HuH-7.5 (cell line): ENCODE measurements at places on chromosomes 6 and 20.

DNA sequence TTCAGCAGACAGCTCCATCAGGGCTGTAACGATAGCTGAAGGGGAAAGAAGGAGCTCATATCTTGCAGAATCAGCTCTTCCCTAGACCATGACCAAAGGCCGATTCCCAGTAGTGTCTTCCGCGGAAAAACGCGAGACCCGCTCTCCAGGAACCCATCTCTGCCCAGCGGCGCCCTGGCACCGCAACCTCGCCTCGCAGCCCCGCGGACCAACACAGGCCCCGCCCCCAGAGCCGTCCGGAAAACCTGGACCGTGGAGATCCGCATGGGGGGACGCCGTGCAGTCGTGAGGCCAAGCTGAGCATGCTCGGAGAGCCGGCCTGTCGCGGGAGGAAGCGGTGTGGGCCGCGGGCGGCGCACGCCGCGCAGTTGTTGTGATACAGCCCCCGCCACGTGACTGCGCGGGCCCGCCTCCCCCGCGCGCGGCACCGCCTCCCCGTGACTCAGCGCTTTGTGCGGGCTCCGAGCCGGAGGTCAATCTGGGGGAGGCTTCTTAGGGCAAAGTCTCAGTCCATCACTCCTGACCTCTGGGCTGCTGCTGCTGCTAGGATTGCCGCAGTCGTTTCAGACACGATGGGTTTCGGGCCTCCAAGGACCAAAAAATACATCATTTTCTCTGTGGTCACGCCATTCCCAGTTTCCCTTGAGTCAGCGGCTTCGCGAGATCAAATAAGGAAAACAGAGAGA, 3.1 kb upstream of the GCLC start:
- DNase-seq: peak; percentile 82

DNA sequence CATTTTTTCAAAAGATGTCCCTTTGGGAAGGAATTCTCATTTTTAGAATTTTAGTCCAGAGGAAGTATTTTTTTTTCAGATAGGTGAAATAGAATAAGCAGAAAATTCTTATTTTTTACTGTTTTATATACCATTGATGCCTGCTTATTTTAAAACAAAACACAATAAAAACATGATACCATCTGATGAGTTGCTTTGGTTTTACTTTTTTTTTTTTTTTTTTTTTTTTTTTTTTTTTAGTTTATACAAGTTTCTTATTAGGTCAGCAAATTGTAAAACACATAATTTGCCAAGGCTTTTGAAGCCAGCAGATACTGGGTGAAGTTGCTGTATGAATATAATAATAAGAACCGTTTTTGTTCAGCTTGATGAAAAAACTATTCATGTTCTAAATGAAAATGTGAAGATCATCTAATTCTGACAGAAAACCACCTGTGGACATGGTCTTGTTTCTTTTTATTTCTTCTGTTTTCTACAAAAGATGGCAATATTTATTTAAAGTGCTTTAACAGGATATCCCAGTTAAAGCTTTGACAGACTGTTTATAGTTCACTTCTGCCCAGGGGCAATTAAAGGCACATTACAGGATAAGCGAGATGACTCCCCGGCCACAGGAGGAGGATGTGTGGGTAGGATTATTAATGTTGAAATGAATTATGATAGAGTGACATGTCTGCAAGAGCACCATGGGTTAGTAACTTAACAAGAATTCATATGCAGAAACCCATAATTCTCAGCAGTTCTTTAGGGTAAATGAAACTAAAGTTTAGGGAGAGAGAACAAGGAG, 31.1 kb downstream of the MYB start:
- no peak for DNase-seq

DNA sequence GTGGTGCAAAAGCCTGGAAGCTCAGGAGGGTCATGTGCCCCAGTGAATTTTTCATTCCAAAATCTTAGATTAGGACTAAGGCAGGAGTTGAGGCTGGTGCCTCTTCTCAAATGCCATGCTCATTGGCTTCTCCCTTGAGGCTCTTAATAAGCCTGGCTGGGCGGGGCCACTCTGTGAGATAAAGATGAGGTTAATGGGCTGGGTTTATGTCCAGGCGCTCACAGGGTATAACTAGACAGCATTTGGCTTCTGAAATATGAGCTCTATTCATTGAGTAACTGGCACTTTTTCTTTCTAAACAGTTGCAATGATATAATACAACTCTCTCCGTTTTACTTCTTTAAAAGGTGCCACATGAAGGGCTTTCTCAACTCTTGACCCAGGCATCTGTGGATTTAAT, 156.3 kb downstream of the SCML4 start:
- no peak for DNase-seq

DNA sequence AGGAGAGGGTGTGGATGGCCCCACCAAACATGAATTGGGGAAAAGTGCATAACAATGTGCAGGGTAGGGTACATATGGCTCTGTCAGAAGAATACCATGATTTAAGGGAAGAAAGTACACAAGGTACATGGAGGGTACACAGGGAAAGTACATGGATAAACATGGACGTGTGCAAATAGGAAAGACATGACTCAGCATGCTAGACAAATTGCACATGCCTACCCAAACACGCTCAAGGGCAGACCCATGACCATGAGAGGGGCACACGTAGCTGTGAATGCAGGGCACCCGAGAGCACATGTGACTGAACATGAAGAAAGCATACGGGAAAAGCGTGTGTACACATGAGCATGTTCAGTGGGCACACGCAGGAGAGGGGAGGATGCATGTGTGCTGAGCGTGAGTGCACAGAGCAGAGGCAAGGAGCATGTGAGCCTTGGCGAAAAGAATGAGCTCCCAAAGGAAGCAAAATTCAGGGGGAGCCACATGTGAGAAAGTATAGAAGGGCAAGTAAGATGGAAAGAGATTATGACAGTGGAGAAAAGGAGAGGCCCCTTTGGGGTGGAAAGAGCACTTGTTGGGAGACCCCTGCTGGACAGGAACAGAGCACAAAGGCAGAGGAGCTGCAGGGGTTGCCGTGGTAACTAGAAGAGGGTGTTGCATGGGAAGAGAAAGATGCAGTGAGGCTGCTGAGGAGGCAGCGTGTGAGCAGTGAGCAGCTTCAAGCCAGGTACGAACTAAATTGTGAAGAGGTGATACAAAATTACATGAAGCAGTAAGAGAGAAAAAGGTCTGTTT, 17.8 kb downstream of the OR2H2 start:
- no peak for DNase-seq

DNA sequence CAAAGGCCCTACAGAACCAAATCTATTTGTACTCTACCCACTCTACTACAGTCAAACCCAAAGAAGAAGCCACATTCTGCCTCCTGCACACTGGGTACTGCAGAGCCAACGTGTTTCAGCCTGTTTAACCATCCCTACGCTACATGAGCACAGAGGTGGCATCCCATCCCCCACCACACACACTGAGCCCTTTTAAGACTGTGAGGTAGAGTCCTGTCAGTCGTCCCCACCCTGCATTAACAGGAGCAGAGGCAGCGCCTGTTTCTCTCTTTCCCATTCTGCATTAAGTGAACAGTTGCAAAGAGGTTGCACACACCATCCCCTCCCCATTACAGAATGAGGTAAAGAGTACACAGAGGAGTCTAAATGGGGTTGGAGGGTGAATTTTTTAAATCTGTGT, 5.2 kb upstream of the RSPH4A start:
- DNase-seq: no peak

DNA sequence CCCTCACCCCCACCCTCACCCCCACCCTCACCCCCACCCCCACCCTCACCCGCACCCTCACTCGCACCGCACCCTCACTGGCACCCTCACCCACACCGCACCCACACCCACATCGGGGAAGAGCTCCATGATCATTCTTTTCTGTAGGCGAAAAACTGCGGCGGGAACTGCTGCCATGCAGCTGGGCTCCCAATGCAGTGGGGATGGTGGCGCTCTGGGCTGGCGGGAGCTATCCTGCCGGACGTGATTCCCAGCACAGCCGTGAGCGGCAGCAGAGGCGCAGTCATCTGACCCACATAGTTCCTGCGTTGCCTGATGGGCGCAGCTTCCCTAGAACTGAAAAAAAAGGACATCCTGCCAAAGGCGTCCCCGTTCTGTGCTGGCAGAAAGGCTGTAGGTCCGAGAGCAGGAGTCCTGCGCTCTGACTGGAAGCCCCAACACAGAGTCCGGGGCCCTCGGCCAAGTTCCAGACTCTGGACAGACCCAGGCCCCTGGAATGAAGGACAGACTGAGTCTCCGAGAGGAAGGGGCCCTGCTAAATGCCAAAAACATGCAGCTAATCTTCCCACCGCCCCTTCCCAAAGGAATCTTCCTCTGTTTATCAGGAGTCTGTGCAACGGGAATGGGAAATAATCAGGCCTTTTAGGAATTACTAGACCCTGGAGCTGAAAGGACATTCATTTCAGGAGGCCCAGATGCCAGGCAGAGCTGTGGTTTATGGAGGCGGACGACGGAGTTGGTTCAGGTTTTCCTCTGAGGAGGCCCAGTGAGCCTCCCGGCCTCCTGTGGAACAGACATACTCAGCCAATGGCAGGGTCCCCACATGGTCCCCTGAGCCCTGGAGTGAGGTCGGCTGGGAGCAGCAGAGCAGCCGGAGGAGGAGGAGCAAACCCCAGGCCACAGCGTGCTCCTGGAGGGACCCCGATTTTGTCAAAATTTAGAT, 14.1 kb upstream of the TCFL5 start:
- DNase-seq: peak; percentile 97

DNA sequence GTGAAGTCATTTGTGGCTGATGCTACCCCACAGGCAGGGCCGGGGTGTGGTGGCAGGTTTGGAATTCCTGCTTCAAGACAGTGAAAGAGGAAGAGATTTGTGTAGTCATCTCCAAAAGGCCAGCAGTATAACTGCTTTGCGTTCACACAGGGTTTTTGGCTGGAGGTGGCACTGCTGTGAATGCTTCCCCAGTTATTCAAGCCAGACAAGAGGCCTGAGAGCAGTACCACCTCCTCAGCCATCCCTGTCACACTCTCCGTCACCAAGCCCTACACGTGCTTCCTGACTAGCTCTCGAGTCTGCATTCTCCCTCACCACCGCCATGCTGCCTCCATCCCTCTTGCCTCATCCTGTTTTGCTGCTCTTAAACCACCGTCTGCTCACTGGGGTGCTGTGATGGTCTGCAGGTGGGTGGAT, 23.9 kb downstream of the ARMC2 start:
- no peak for DNase-seq

- no peak for DNase-seq
These were observed 497.4 kb upstream of the SULF2 start for GRCh38 chr20:48282591-48283228.

- DNase-seq: no peak
These were observed 6.1 kb upstream of the TREML4 start for GRCh38 chr6:41222045-41222444.

GRCh38 chr6:16403831-16404230, 165.4 kb downstream of the GMPR start:
- no peak for DNase-seq

GRCh38 chr6:90383196-90383822, 86.7 kb upstream of the BACH2 start:
- no peak for DNase-seq

GRCh38 chr6:26431258-26432172, 8.8 kb upstream of the BTN3A3 start:
- no peak for DNase-seq

DNA sequence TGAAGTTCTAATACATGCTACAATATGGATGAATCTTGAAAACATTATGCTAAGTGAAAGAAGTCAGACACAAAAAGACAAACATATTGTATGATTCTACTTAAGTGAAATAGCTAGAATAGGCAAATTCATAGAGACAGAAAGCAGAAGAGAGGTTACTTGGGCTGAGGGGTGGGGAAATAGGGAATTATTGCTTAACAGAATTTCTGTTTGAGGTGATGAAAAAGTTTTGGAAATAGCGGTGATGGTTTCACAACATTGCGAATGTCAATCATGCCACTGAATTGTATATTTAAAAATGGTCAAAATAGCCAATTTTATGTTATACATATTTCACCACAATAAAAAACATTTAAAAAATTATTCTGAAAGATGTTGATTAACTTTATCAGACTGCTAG, 6.1 kb downstream of the SLC26A8 start:
- no peak for DNase-seq

- peak; percentile 98 for DNase-seq
These were observed at the start of gene SPAG4 for GRCh38 chr20:35615667-35616464. SPAG4 (plus strand) TSS chr20:35615829; CDS start chr20:35616004, 175 bp downstream.

GRCh38 chr6:30507849-30508827, 18.8 kb downstream of the HLA-E start:
- DNase-seq: no peak

DNA sequence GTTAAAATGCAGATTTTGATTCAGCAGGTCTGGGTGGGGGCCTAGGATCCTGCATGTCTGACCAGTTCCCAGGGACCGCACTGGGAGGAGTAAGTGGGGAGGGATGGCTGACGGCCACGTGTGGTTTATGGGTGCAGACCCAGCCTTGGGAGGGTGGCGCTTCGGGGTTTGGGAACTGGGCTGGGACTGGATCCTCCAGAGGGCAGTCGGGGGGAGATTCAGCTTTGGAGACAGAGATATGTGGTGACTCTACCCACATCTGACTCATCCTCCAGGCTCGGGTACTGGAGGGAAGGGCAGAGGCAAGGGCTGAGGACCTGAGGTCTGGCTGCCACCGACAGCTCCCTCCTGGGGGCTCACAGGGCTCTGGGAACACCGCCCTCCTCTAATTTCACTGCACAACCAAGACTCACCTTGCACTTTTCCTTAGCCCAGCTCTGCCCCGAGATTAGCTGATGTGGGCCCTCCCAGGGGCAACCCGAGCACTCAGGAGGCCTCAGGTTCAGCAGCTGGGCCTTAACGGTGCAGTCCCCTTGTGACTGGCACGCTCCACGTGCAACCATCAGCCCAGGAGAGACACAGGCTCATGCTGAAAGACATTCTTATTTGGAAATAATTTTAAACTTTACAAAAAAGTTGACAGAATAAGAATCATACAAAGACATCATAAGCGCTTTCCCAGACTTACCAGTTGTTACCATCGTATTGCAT, 172.8 kb upstream of the PMEPA1 start:
- DNase-seq: no peak

DNA sequence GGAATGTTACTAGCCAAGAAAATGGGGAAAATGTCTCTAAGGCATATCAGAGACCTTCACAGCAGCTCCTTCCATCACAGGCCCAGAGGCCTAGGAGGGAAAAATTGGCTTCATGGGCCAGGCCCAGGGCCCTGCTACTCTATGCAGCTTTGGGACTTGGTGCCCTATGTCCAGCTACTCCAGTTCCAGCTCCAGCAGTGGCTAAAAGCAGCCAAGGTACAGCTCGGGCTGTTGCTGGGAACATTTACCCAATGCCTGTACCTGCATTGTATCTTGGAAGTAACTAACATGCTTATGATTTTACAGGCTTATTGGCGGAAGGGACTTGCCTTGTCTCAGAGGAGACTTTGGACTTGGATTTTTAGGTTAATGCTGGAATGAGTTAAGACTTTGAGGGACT, 390.6 kb downstream of the GRIK2 start:
- no peak for DNase-seq

DNA sequence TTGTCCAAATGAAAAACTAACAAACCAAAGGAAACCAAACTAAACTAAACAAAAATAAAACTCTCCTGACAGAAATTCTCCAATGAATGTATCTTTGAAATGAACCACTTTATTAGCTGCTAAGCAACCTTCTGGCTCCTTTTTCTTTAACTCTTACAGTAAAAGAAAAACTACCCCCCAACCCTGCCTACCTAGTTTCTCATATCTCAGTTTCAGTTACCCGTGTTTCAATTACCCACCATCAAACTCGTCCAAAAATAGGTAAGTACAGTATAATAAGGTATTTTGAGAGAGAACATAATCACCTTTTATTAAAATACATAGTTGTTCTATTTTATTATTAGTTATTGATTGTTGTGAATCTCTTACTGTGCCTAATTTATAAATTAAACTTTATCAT, 177.4 kb upstream of the THEMIS start:
- no peak for DNase-seq
